ENCODE measurements at places on chromosomes 6 and 20.

DNA sequence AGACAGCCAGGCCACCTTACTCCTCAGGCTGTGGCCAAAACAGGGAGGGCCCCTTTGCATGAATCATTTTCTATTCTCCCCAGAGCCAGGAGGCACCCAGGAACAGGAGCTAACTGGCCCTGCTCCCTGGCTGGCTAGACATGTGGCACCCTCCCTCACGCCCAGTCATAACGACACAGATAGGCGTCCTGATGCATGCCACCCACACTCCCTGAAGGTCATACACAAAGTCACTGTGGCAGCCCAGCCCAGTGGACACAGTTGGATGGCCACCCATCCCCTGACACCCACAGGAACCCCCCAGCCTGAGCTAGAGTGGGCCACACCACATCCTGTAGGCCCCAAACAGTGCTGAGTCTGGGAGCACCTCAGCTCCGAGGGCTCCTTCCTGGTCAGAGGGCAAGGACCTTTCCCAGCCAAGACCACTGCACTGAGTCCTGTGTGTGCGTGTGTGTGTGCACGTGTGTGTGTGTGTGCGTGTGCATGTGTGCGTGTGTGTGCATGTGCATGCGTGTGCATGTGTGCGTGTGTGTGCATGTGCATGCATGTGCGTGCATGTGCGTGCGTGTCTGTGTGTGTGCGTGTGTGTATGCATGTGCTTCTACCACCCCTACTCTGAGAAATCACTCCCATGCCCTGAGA is 21.6 kb downstream of the TFEB start:
- no peak for DNase-seq

- DNase-seq: no peak
Observed at GRCh38 chr6:4864519-4864918, 88.3 kb downstream of the CDYL start.

GRCh38 chr6:1825277-1825676 is 215.6 kb downstream of the FOXC1 start:
- no peak for DNase-seq

DNA sequence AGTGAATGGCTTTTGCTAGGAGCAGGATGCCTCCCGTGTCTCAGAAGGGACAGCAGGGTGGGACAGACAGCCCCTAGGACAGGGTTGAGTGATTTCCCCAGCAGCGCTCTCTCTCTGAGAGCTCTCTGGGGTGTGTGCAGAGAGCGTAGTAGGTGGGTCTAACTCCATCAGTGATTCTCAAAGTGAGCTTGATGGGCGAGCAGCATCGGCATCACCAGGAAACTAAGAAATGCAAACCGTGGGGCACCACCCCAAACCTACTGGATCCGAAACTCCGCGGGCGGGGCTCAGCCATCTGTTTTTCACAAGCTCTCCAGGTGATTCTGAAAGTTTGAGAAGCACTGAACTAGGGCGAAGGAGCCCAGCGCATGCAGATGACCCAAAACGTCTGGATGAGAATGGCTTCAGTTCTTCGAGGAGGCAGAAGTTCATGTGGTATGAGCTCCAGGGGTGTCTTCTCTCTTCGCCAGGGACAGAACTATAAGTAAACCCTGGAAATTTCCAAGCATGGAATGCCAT is 119.6 kb upstream of the RNF24 start:
- DNase-seq: no peak

GRCh38 chr20:25246182-25246999 is 1.5 kb upstream of the PYGB start:
- DNase-seq: no peak

DNA sequence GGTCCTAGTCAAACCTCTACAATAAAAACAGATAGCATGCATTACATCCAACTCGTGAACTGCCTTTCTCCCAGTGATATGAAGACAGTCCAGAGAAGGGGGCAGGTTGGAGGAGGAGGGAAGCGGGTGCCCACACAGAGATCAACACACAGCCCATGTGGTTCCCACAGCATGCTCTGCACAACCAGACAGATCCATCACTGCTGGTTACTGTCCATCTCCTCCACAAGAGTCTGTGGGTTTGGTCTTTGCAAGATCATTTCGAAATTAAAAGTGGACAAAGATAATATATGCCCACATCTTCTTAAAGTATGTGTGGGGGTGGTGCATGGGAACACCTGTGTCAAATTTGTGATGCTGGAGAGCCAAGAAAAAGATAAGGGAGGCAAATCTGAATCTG is 215.5 kb downstream of the GMDS start:
- DNase-seq: no peak

GRCh38 chr6:136236466-136237293 is 13.4 kb downstream of the MTFR2 start:
- DNase-seq: no peak

- DNase-seq: peak; percentile 25
Observed at GRCh38 chr6:56314683-56315523, 67.5 kb upstream of the COL21A1 start.

GRCh38 chr6:136923116-136923953 is 1.2 kb downstream of the SLC35D3 start:
- DNase-seq: peak; percentile 76

DNA sequence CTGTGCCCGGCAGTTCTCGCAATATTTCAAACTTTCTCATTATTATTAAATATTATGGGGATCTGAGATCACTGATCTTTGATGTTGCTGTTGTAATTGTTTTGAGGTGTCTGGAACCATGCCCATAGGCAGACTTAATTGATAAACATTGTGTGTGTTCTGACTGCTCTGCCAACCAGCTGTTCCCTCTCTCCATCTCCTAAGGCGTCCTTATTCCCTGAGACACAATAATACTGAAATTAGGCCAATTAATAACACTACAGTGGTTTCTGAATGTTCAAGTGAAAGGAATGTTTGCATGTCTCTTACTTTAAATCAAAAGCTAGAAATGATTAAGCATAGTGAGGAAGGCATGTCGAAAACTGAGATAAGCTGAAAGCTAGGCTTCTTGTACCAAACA is 7.6 kb downstream of the MAPK14 start:
- no peak for DNase-seq

GRCh38 chr6:138592749-138593123 is 93.4 kb upstream of the NHSL1 start:
- no peak for DNase-seq

- no peak for DNase-seq
Observed at GRCh38 chr6:131910219-131910589, 41.0 kb downstream of the CCN2 start.

DNA sequence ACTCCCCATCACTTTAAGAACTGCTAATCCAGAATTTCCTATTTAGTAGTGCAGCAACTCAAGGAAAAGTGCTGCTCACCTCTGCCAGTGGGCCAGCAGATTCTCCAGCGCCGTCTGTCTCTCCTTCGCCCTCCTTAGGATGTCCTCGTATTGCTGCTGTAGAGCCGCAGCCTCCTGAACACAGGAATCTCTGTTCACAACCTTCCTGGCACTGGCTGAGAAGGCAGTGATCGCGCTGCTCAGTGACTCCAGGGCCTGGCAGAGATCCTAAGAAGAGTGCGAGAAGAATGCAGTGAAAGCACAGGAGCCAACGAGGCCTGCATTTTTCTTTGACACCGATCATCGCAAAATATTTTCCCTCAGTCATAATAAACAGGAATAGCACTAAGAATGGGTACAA is 209.0 kb downstream of the SYNE1 start:
- no peak for DNase-seq

- no peak for DNase-seq
Observed at GRCh38 chr6:7644417-7644816, 54.4 kb downstream of the SNRNP48 start.

- no peak for DNase-seq
Observed at GRCh38 chr6:166750108-166750793, 123.2 kb upstream of the RPS6KA2 start.

- DNase-seq: no peak
Observed at GRCh38 chr6:36160147-36160760, 29.9 kb downstream of the MAPK13 start.

DNA sequence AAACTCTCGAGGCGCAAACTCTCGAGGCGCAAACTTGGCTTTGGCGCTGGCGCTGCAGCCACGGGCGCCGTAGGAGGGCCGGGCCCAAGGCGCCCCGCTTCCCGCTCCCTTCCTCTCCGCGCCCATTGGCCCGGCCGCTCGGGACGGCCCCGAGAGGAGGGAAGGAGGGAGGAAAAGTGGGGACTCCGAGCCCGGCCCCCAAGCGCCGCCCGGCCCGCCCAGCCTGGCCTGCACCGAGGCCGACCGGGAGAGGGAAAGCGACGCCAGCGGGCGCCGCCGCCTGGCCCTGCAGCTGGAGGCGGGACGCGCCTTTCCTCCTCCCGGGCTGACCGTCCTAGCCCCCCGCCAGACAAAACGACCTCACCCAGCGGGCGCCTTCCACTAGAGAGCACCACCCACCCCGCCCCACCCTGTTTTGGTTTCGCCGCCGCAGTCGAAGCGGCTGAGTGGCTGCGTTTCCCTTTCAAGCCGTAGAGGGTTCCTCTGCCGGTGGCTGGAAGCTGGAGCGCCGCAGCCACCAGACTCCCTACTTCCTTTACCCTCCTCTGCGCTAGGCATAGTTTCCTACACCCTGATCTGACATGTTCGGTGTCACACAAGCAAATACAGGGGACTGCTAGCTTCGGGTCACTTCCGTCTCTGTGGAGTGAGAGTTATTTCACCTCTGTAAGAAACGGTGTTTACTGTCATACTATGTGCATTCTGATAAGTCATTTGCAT is at the start of gene MBOAT1:
MBOAT1 (minus strand) TSS at position 78 of the 720 bp plus-strand sequence. CDS start 235 bp downstream, outside the sequence.
- DNase-seq: peak; percentile 75

- no peak for DNase-seq
Observed at GRCh38 chr20:40680161-40680959, 8.7 kb downstream of the MAFB start.

DNA sequence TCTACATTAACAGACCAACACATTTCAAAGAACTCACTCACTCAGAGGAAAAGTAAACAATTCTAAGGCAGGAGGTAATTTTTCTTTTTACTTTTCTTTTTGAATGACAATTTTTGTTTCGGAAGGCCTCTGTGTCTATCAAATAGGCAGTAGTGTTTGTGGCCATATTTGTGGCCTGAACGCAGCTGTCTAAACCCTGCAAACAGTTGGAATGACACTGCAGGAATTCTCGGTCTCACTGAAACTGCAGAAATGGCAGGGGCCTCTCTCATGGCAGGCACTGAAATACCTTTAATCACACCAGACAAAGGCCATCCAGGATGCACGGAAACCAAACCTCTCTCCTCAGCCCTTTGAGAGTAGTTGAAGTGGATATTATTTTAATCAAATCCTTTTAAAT is 30.4 kb downstream of the FYN start:
- no peak for DNase-seq

- DNase-seq: no peak
Observed at GRCh38 chr6:138677538-138677937, 96.0 kb upstream of the CCDC28A start.

- DNase-seq: no peak
Observed at GRCh38 chr6:138145402-138145801, 16.3 kb upstream of the ARFGEF3 start.

DNA sequence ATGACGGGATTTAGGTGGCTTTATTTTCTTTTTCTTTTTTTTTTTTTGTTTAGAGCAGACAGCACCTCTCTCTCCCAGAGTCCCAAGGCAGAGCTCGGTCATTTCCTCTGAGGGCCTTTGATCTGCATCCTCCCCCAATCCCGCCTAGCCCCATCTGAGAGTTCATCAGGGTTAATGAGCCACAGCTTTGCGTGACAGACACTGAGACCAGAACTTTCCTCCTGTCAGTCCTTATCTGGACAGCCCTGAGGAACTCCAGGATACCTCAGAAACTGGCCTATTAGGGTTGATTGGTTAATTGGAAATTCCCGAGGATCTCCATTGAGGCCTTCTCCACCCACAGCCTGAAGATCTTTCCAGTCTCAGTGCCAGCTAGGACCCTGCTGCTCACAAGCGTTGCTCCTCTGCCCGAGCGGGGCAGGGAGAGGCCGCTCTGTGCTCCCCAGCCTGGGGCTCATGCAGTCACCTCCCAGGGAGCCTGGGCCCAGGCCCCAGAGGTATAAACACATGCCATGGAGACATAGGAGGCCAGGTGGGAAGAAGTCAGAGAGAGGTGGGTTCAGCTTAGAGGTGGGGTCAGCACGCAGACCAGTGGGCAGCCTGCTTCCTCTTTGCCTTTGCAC is 1.4 kb upstream of the LRRN4 start:
- DNase-seq: no peak

DNA sequence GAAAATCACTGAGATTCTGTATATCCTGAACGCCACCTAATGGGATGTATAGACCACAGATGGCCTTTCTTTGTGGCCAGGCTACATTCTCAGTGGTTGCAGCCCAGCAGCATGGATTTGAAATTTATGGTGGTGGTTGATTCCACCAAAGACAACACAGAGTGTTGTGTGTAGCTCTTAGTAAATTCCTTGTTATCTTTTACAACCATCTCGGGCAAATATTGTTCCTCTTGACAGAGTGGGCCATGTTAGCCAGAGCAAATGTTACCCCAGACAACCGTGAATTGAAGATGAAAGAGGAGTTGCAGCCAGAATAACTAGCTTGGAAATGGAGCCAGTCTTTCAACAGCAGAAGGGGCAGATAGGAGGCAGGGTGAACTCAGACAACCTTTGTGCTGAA is 39.5 kb downstream of the SLC24A3 start:
- no peak for DNase-seq

- DNase-seq: peak; percentile 20
Observed at GRCh38 chr6:114747995-114748625, 405.3 kb upstream of the HS3ST5 start.

DNA sequence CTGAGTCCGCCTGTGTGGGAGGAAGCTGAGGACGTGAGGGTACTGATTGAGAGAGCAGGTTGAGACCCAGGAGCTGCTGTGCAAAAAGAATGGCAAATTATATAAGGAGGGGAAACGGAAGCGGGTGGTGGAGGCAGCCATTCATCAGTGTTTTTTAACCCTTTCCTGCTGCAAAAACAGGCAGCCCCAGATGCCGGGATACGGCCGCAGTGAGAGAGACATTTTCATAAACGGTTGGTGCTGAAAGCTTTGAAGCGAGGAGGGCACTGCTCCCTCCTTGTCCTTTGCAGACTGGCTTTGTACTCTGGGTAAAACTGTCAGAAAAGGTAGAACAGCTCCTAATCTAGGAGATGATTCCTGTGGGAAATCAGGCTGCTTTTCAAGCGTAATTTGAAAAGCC is 56.4 kb downstream of the TTI1 start:
- DNase-seq: no peak

DNA sequence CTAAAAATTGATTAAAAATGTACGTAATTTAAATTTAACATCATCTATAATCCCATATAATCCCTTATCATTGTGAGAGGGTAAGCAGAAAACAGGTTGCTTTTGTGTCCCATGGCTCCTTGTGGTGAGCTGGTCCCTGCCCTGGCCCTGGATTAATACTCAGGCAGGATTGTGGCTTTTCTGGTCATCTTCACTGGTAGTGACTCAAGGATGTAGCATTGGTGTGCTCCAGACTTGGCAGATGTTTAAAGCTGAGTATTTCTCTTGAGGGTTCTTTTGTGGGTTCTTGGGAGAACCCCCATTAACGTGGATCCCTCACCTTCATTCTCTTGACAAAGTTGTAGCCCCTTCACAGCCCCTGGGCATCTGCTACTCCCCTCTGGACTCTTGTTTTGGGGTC is 39.3 kb downstream of the SNRNP48 start:
- DNase-seq: no peak

GRCh38 chr20:59632541-59633113 is 28.3 kb downstream of the PHACTR3 start:
- no peak for DNase-seq
